ENCODE measurements at places on chromosomes 3 and 15. TPM values are rescaled to one million over a fixed set of nuclear protein-coding genes. Genes with fewer than 3 reads are reported as not detected.
A peak's percentile ranks its signal among the peaks of the same experiment; 100 is the strongest.

DNA sequence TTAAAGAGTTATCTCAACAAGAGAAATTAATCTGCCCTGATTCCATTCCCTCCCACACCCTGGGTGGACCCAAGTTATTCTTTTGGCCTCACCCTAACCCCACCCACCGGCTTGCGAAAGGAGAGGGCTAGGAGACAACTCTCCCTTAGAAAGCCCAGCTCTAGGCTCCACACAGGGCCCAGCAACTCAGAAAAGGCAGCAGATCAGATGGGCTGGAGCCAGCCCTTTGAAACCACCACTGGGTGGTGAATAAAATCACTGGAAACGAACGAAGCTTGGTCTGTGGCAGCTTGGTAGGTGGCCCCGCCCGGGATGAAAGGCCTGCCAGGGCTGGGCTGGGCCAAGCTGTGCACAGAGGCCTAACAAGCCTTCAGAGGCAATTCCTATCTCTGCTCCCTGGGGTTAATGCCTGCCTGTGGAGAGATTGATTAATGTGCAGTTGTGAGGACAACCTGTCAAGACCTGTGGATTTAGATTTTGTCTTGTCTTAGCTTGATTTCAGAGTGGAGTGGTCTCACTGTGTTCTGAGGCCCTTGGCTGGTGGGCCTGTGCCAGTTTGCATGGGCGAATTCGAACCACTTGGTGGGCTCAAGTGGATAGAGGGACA lies 38.8 kb downstream of the BHLHE40 start:
- peaks cover 48% of the 10 kb centered on the region for H3K4me1 ChIP-seq
- no peaks in the 10 kb centered on the region for H3K27me3 ChIP-seq
- peak overlapping the region; percentile 78 for H3K27ac ChIP-seq
- H3K4me3 ChIP-seq = no peak overlapping the region

- H3K4me3 ChIP-seq = no peak overlapping the region
- peaks cover 21% of the 10 kb centered on the region for H3K4me1 ChIP-seq
- H3K27ac ChIP-seq = peak overlapping the region; percentile 58
Measured at GRCh38 chr3:16066975-16067374, 107.5 kb upstream of the GALNT15 start.

DNA sequence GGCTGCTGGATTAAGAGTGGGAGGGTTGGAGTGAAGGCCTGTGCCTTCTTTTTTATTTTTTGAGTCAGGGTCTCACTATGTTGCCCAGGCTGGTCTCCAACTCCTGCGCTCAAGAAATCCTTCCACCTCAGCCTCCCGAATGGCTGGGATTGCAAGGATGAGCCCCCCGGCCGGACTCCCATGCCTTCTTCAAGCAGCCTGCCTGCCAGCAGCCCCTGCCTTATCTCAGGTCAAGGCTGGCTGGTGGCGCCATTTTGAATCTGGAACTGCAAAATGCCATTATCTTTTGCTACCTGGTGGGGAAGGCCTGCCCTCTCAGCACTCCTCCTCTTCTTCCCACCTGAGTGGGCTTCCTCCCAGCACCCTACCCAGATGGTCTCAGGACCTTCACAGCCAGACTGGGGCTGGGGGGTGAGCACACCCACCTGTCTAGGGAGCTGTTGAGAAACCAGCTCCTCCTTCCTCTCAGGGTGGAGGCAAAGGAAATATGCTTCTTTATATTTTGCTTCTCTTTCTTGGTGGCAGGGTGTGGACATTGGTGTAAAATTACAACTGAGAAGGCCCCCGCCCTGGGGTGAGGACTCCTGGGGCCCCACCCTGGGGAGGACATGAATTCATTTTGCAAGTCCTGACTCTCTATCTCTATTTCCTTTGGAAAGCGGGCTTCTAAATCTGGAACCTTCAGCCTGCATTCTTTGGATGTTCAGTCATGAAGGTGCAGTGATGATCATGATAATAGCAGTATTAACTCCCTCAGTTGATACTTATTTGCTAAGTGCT lies 7.7 kb upstream of the FLNB start:
- H3K36me3 ChIP-seq = no peaks in the 10 kb centered on the region
- no peak for DNase-seq
- no peak overlapping the region for H3K27ac ChIP-seq
- peaks cover 11% of the 10 kb centered on the region for H3K4me1 ChIP-seq
- no peaks in the 10 kb centered on the region for H3K27me3 ChIP-seq

DNA sequence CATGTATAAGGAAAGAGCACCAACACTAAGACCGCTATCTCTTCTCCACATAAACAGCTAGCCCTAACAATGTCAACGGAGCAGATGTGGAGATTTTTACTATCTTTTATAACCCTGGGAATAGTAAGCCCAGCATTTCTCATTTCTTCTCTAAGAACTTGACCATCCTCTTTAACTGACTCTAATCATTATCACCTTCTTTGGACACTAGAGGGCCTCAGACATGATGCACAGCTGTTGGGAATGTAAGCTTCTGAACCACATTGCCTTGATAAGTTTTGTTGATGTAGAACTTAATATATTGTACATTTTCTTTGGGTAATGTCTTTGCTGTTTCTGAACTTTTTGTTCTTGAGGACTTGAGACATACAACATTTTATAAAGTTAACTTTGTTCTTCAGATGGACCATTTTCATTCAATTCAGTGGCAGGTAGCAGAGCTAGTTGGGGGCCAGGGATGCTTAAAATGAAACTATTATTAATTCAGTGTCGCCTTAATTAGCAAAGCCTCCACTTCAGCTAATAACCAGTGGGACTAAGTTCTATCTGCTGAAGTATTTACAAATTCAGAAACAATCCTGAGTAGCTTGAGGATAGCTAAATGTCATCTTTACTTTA lies 9.6 kb upstream of the TAGLN3 start:
- no peak overlapping the region for H3K4me3 ChIP-seq
- no peaks in the 10 kb centered on the region for H3K27me3 ChIP-seq
- H3K36me3 ChIP-seq = no peaks in the 10 kb centered on the region
- H3K4me1 ChIP-seq = no peaks in the 10 kb centered on the region

DNA sequence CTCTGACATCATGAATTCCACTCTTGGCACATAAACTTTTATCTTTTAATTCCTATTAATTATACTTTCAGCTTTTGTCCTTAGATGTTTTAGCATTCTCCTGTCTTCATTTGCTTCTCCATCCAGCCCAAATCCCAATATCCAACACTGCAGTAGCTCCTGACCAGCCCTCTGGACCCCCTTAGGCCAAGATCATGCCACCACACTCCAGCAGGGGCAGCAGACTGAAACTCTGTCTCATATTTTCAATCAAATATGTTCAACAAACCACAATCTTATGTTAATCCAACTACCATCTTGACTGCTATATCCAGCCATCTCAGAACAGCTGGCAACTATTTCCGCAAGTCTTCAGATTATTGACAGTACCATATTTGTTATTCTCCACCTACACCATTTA lies 315.8 kb upstream of the ROBO2 start:
- no peak for DNase-seq
- H3K27ac ChIP-seq = no peak overlapping the region
- no peak overlapping the region for H3K4me3 ChIP-seq
- H3K36me3 ChIP-seq = no peaks in the 10 kb centered on the region

DNA sequence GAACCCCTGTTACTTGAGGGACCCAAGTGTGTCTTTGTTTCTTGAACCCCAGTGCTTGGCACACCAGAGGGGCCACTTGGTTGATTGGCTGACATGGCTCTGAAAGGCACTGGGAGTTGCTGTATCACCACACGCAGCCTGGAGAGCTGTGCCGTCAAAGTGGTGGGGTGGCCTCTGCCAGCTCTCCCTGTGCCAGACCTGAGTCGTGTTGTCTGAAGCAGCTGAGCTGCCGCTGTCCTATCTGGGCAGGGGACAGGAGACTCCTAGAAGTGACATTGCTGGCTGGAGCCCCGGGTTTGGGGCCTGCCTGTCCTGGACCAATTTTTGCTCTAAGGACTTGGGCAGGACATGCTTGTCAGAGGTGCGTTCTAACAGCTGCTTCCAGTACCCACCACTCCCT lies 5.5 kb upstream of the SNX22 start:
- H3K36me3 ChIP-seq = no peaks in the 10 kb centered on the region
- H3K27ac ChIP-seq = no peak overlapping the region
- H3K4me1 ChIP-seq = peaks cover under 1% of the 10 kb centered on the region
- no peak for DNase-seq
- no peaks in the 10 kb centered on the region for H3K27me3 ChIP-seq
- H3K4me3 ChIP-seq = no peak overlapping the region

DNA sequence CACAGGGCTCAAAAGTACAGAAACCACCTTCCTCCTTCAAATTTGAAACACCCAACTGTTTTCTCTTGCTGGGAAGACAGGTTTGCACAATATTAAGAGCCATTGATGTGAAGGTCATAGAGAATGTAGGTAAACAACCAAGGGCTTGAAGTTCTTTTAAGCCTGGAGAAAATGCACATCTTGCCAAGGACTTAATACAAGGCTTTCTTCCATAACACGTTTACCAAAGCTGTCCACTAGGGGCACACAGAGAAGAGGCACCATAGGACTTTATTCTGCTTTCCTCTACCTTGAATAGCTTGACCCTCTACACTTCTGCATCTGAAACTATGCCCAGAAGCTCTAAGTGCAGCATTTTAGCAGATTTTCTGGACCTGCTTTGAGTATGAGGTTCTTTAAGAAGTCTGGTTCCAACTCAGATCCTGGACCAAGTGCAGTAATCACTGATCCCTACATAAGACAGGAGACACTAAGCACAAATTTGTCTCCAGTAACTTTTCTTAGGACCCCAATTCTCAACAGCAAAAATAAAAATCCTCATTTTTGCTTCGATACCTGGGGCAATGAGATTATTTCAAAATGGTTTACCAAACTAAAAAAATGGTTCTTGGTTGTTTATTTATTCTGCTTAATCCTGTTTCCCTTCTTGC lies 138.0 kb downstream of the FBN1 start:
- no peak for DNase-seq
- H3K36me3 ChIP-seq = peaks cover 1% of the 10 kb centered on the region
- H3K4me3 ChIP-seq = no peak overlapping the region
- no peaks in the 10 kb centered on the region for H3K27me3 ChIP-seq

DNA sequence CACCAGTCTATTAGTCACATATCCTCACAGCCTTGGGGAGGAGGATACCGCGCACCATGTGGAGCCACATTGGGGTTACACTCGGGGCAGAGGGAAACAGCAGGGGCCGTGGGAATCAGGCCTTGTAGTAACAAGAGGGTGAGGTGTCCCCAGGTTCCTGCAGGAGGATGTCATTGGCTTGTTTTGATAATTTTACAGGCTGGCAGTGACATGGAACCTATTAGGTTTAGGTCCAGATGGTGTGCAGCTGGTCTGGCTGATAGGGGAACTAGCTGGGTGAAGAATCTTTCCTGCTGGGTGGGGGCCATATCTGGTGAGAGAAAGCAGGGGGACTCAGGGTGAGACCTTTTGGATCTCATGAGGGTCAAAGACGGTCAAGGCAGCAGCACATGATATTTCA lies 9.8 kb upstream of the MEF2A start:
- H3K27ac ChIP-seq = peak overlapping the region; percentile 22
- H3K27me3 ChIP-seq = no peaks in the 10 kb centered on the region
- no peak overlapping the region for H3K4me3 ChIP-seq
- DNase-seq = no peak
- no peaks in the 10 kb centered on the region for H3K36me3 ChIP-seq
- peaks cover 18% of the 10 kb centered on the region for H3K4me1 ChIP-seq

DNA sequence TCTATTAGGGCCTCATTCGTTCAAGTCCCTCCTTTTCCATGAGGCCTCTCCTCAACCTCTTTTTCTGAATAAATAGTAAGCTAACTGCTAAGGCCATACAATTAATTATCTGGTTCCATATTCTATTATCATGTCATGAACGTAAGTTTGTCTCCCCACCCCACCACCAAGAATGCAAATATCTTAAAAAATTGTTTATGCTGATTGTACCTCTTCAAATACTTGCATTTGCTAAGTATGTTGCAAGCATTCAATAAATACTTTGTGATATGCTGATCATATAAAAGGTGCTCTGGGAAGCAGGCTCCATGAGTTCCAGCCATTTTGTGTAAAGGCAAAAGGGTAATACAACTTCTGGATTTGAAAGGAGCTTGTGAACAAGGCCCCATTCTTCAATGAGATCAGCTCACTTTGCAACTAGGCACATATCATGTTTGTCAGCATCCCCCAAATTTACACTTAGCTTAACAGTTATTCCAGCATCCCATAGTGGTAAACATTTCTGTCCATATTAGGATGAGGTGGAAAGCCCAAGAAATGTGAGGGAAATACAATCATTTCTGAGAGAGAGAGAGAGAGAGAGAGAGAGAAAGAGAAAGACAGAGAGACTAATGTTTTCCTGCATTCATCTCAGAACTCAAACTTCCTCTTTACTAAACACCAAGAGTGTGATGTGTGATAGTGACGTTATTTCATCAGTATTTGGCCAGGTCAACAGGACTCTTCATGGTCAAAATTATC lies 33.2 kb downstream of the SLC12A8 start:
- no peak overlapping the region for H3K27ac ChIP-seq
- no peaks in the 10 kb centered on the region for H3K36me3 ChIP-seq
- no peaks in the 10 kb centered on the region for H3K27me3 ChIP-seq

GRCh38 chr3:47884603-47885002 lies 81.7 kb downstream of the DHX30 start:
- H3K4me1 ChIP-seq = peaks cover 7% of the 10 kb centered on the region
- no peak for DNase-seq
- H3K36me3 ChIP-seq = peaks cover 5% of the 10 kb centered on the region
- no peaks in the 10 kb centered on the region for H3K27me3 ChIP-seq

GRCh38 chr15:28013976-28014375 lies 85.1 kb downstream of the OCA2 start:
- no peaks in the 10 kb centered on the region for H3K4me1 ChIP-seq
- DNase-seq = peak; percentile 77
- no peaks in the 10 kb centered on the region for H3K36me3 ChIP-seq
- H3K4me3 ChIP-seq = no peak overlapping the region

DNA sequence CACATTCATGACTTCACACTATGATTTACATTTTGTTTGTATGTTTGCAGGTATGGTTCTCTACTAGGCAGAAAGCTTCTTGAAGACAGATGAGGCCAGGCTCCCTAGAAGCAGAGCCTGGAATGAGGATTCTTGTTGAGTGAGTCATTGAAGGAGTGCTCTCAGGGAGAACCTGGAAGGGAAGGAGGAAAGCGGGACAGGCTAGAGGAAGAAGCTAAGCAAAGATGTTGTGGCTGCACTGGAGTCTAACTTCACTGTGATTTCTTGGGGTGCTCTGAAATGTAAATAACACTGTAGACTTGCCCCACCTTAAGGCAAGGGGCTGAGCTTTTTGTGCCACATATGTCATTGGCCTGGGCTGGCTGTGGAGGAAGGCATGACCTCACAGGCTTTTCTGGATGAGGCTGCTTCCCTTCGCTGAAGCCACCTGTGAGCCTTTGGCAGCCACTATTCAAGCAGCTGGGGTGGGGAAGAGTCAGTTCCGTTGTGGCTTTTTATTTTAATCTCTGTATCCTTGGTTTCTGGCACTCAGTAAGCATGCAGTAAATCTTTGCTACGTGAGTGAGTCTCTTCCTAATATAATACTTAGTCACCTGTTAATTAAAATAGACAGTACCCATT lies 307.3 kb downstream of the SV2B start:
- DNase-seq = no peak
- H3K4me1 ChIP-seq = no peaks in the 10 kb centered on the region
- H3K4me3 ChIP-seq = no peak overlapping the region

The GRK7 gene
- 0.98 TPM for total RNA-seq

The MORC1 gene
- total RNA-seq = not detected

The NDN gene
- 79.3 TPM for total RNA-seq

The ASB14 gene
- not detected for total RNA-seq

The HYAL1 gene
- total RNA-seq = 17.7 TPM

The CNBP gene
- 405 TPM for total RNA-seq

All from vagina (tissue), 2 donors.